NCI-H446 treated with DMSO at 0.1 percent for 48 hours (cell line): ENCODE measurements at places on chromosomes 12 and 14.

- no peak for DNase-seq
Observed at GRCh38 chr14:74239848-74240793, 872 bp downstream of the VSX2 start.

GRCh38 chr14:34629344-34629656 lies 648 bp downstream of the SNX6 start:
- DNase-seq: no peak

GRCh38 chr12:72957454-72957853 lies 685.3 kb downstream of the TRHDE start:
- no peak for DNase-seq

DNA sequence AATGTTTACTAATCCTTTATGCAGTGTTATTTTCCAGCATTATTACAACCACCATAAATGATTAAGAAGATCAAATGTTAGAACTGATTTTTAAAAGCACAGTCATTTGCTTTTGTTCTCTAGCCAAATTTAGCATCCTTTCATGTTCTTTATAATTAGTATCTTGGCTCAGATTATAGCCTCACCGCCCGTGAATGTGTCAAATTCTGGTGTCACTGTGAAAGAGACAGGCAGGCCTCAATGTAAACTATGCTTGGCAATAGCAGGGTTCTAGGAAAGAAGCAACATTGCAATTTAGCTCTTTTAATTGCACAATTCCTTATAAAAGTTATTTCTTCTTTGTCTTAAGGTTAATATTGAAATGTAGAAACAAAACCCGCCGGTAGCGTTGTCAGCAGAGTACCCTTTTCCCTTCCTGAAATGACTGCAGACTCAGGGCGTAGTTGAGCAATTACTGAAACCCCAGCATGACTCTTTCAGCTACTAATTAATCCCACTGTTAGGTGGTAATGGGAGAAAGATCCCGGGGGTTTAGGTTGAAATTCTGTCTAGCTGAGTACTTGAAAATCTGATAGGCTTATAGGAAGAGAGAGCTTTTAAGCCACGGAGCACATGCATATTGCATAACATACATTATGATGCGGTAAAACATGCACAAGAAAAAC lies 1600.5 kb upstream of the SEL1L start:
- no peak for DNase-seq

DNA sequence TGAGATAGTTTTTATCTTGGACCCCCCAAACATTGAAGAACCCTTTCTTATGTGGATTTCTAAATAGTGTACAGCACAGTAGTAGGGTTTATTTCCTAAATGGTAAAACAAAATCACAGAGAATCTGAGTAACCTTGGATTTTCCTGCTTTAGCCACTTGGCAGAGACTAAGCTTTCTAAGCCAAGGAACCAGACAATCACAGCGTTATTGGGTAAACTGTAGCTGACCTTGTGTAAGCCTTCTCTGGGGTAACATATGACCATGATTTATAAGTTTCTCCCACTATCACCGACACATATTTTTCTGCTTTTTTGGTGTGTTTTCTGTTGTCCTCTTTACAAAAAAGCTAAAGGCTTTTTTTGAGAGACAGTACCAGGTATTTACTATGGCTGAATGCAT lies 136.3 kb upstream of the PZP start:
- DNase-seq: no peak

- DNase-seq: no peak
Observed at GRCh38 chr12:115574826-115575225, 702.7 kb downstream of the MED13L start.
